ENCODE measurements at places on chromosomes 2 and 18.

- no peak for DNase-seq
Measured at GRCh38 chr2:215019085-215019484, 119.3 kb downstream of the ABCA12 start.

DNA sequence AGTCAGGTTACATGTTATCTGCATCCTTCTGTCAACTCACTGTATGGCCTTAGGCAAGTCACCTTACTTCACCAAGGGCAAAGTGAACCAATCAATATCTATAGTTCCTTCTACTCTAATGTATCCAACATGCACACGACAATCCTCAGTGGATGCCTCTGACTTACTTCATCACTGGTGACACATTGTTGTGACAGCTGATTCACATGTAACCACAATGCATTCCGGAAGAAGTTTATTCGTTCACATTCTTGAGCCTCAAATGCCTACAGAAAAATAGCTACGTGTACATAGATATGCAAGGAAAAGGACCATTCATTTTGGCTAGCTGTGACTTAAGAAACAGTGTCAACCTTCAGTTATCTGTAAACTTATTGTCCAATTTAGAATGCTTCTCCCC, 26.3 kb upstream of the EPG5 start:
- no peak for DNase-seq

DNA sequence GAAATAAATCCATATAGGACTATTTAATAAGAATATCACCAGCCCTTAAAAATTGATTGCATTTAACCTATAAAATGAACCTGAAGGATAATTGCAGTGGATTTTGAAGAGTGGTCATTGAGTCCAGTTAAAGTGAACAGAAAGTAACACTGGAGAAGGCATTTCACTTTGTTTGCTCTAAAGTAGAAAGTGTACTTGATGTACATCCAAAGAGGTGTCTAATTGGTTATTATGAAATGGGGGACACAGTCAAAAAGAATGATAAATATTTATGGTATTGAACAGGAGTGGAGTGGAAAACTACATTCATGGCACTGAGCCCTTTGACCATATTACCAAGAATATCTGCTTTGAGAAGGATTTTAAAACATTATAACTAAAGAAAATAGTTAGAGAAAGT, 28.2 kb upstream of the MAP2 start:
- no peak for DNase-seq

GRCh38 chr18:70319187-70319586, 30.3 kb downstream of the SOCS6 start:
- DNase-seq = no peak

DNA sequence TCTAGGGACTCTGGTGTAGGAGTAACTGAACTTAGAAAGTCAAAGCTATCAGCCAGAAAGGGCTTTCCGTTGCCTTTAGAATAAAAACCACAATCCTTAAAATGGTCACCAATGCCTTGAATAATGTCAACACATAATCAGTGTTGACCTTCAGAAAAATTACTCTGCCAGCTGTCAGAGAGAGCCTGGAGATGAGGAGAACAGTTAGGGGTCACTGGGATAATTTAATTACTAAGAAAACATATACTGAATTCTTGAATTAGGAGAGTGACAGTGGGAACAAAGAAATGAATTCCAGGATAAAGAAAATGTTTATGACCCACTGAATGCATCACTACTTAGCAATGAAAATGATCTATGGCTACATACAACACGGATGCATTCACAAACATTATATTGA, 23.4 kb upstream of the UGP2 start:
- DNase-seq = no peak
